Cortex of kidney (tissue), 1 donor: ENCODE measurements at places on chromosomes 6 and 20.

- DNase-seq, result peak; percentile 69
Observed at GRCh38 chr6:166956444-166957086, at the start of gene RNASET2. Gene RNASET2 (minus strand): TSS chr6:166956550. CDS start chr6:166956182, 368 bp downstream.

DNA sequence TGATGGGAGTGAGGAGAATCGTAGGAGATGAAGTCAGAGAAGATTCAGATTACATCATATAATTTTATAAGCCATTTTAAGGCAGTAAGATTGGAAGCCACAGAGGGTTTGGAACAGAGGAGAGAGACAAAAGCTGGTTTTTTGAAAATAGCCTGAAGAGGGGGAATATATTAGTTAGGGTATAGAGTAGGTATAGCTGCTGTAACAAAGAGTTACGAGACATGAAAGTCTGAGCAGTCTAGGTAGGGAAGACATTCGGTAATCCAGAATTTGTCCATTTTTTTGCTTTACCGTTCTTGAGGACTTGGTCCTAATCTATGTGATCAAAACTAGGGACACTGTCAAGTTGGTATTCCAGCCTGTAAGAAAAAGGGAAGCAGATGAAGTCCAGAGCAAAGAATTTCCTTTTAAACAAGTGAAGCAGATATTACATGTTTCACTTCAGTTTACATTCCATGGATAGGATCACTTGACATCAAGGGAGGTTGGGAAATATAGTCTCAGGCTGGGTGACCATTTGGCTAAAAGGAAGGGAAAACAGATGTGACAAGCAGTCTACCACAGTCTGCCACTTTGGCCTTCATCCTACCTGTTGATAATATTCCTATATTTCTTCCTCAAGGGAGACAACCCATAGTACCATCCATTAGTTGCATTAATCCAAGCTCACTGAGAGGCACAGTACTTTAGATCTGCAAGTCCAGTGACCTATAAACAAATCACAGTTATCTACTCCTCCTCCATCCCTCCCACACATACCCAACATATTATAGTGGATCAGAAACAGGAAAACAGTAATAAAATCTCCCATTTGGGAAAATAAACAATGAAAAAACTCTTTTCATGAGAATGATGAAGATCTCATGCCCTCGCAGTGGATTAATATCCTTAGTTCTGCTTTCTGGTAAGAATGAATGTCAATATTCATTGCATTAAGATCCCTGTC, 10.2 kb downstream of the FAM135A start:
- no peak for DNase-seq

GRCh38 chr6:16129623-16130401, 926 bp downstream of the MYLIP start:
- DNase-seq, result no peak

- DNase-seq, result no peak
Observed at GRCh38 chr6:133753756-133754155, 135.2 kb upstream of the TCF21 start.

GRCh38 chr6:134817448-134817847, 132.5 kb downstream of the ALDH8A1 start:
- no peak for DNase-seq
